NCI-H1048 (cell line): ENCODE measurements at places on chromosomes 12 and 14.

- DNase-seq = no peak
Measured at GRCh38 chr14:64394423-64394822, 6.3 kb downstream of the MTHFD1 start.

DNA sequence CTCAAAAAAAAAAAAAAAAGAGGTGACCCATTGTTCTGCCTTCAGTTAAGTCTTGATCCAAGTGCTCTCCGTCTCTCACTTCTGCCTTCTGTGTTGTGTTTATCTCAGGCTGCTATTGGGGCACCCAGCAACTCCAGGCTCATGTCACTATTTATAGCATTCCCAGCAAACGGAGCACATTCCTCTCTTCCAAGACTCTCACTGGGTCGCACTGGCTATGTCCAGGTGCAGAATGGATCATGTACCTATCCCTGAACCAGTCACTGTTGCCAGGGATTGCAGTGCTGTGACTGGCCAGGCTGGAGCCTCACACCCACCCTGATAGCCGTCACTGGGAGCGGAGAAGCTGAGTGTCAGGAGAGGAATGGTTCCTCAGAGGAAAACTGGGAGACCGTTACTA is 31.2 kb downstream of the RHOF start:
- DNase-seq = no peak

DNA sequence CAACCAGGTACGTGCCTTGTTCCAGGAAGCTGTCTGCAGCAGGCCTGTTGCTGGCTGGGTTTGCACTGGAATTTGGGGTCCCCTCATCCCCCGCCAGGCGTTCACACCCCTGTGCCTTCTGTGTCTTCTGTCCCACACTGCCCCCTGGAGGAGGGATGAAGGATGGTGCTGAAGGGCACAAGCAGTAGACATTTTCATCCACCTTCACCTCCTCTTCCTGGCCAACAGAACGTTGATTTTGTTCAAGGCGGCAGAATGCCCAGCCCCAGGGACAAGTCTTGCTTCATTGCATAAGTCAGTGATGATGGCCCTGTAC is 122.1 kb downstream of the CALM1 start:
- no peak for DNase-seq

DNA sequence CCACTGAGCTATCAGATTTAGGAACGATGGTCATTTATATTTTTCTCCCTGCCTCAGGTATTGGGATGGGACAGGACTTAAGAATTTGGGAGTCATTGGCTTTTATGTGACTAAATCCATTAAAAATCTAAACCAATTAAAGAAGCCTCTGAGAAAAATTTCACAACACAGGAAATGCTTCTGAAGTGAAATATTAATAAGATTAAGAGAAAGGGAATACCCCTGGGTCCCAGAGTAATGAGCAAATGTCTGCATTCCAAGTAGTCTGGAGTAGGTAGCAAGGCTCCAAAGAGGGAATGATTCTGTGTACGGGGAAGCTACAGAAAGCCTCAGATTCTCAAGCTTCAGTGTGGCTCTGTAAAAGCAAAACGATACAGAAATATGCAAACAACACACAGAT is 707 bp upstream of the MED6 start:
- DNase-seq = no peak

DNA sequence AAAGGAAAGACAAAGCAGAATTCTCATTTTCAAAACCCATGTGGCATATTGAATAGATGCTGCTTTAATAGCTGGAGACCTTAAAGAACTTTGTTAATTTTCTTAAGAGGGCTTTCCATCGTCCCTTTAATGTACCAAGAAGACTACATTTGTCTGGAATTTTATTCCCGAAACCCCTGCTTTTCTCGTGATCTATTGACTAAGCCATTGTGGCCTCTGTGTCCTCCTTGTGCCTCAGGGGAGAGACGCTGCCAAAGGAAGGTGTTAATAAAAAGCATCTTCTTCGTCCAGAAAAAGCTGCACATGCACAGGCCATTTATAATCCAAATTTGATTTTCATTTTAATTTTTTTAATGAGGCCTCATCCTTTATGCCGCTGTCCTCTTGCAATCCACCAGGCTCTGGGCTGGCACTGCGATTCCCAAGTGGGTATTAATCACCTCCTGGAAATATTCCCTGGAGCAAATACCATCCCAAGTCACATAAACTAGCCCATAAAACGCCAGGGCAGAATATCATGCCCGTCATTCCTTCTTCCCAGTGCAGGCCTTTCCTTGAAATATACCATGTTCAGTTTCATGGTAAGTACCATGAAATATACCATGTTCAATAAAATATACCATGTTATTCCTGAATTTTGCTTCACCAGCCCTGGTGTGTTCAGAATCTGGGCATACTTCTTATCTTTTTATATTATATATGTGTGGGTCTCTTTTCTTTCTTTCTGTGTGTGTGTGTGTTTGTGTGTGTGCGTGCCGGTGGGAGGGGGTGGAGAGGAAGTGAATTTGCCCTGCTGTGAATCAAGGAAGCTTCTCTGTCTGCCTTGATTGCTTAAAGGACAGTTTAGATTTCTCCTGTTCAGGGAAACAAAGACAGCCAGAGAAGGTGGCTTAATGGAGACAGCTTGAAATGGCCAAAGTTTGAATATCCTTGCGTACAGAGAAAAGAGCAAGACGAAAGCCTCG is 147.6 kb downstream of the PHETA1 start:
- DNase-seq = no peak

GRCh38 chr12:20716037-20716436 is 20.9 kb downstream of the SLCO1C1 start:
- no peak for DNase-seq

DNA sequence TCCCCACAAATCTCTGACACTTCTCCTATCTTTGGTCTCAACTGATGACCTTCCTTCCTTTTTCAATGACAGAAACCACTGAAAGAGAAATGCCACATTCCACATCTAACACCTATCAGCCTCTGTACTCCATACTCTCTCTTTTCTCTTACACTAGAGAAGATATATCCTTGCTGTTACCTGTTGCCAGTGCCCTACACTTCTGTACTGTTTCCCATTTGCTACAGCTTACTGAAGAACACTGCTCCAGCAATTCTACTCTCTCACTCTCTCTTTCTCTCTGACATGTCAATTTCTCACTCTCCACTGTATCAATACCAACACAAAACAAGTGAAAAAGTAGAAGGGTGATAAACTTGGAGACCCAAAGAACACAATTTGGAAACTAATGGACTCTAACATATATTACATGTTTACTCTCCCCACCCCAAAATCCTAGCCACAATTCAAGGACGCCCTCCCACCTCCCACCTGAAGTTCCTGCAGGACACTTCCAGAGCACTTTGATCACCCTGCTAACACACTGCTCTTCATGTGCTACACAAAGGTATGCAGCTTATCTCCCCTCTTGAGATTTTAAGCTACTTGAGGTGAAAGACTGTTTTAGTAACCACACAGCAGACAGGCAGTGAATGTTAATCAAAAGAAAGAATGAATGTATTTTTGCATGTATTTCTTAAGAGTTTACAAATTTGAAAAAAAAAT is 95.0 kb downstream of the MED13L start:
- no peak for DNase-seq

- no peak for DNase-seq
Measured at GRCh38 chr12:109475993-109476806, 900 bp downstream of the KCTD10 start.

DNA sequence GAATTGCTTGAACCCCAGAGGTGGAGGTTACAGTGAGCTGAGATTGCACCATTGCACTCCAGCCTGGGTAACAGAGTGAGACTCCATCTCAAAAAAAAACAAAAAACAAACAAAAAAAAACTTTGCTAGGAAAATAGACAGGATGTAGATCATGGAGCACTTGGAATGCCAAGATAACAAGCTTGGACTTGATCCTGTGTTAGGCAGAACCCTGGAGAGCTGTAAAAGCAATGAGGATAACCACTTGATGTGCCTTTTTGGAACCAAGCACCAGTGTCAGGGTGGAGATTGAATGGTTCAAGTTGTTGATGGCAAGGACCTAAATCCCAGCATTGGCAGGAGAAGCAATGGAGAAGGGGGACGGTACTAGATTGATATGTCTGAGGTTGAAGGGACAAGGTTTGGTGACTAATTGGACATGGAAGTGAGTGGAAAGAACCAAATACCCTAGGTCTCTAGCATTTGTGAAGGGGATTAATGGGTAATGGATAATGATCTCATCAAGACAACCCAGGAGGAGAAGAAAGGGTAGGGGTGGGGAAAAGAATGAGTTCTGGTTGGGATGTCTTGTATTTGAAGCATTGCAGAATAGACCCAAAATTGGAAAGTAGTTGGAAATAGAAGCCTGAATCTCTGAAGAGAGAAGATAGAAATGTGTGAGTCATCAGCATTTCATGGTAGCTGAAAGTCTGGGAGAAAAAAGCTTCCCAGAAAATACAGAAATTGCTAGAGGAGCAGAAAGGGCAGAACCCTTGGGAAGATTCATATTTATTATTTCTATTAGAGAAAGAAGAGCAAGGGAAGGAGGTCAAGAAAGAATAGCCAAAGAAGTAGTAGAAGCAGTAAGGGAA is 176.7 kb downstream of the NUAK1 start:
- DNase-seq = no peak

GRCh38 chr12:121124402-121125109 is 8.1 kb upstream of the P2RX7 start:
- no peak for DNase-seq

DNA sequence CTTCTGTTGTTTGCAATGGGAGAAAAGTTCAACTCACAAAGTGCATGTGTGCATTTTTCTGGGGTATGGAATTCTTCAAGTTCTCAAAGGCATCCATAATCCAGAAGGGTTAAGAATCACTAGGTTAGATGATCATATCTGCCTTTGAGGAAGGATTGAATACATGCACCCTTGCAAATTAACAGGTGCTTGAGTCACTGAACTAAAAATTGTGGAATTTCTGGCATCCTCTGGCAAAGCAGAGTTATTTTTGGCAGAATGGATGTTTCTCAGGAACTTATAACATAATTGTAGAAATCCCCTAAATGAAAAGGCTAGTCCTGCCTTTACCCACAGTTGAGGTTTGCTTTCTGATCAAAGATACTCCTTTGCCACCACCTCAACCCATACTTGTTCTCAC is 136.5 kb upstream of the DYRK2 start:
- DNase-seq = no peak

GRCh38 chr12:15852383-15852782 is 29.8 kb upstream of the STRAP start:
- no peak for DNase-seq
